ENCODE measurements at places on chromosomes 3 and 15. TPM values are rescaled to one million over a fixed set of nuclear protein-coding genes. Genes with fewer than 3 reads are reported as not detected.
A peak's percentile ranks its signal among the peaks of the same experiment; 100 is the strongest.

Gene GOLGA6A
- total RNA-seq, result not detected

Gene CFAP100
- total RNA-seq, result not detected

Gene NMD3
- total RNA-seq, result 85.9 TPM

Gene TMEM158
- total RNA-seq, result 160 TPM

Gene RYR3
- under 0.01 TPM for total RNA-seq

Gene KLF15
- 0.59 TPM for total RNA-seq

Gene GMNC
- not detected for total RNA-seq

Gene DNAH12
- 1.6 TPM for total RNA-seq

Gene EPHA3
- 0.20 TPM for total RNA-seq

Gene CNTN4
- not detected for total RNA-seq

Gene WDR82
- 54.7 TPM for total RNA-seq

Gene TRMT10C
- total RNA-seq, result 48.3 TPM

Gene ULK3
- total RNA-seq, result 15.1 TPM

Gene SCAANT1
- total RNA-seq, result not detected

DNA sequence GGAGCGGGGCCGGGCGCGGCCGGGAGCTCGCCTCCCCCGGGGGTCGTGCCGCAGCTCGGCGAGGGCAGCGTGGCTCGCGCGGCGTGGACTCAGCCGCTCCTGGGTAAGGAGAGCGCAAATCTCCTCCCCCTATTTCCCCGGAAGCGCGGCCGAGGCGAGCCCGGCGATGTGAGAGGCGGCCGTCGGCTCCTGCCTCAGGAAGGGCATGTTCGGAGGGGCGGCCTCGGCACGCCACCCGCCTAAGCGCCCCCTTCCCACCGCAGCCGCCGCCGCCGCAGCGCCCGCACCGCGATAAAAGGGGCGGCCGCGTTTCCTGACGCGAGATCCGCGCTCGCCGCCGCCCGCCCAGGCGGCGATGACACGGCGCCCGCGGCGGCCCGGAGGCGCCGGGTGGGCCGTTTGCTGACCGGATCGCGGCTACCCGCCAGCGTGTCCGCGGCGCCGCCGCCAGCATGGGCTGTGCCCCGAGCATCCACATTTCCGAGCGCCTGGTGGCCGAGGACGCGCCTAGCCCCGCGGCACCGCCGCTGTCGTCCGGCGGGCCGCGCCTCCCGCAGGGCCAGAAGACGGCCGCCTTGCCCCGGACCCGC, at the start of gene PDE8A:
PDE8A (plus strand) TSS at position 146 of the 590 bp plus-strand sequence; CDS start at position 453, 307 bp downstream.
- peak; percentile 59 for DNase-seq

GRCh38 chr15:80695911-80696661, 976 bp downstream of the ABHD17C start:
- peak; percentile 41 for DNase-seq

DNA sequence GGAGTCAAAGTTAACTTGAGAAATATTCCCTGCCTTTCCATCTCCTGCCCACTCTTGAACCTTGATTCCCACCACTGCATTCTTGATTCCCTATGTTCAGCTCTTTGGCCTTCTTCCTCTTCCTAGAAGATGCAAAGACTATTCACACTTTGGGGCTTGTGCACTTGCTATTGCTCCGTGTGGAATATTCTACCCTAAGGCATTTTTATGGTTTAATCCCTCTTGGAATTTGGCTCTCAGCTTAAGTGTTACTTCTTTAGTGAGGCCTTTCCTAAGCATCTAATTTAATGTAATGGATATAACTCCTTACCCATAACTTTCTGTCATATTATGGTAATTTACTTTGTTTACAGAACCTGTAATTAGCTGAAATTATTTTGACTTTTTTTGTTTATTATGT, 318.9 kb upstream of the COL8A1 start:
- DNase-seq, result peak; percentile 49

DNA sequence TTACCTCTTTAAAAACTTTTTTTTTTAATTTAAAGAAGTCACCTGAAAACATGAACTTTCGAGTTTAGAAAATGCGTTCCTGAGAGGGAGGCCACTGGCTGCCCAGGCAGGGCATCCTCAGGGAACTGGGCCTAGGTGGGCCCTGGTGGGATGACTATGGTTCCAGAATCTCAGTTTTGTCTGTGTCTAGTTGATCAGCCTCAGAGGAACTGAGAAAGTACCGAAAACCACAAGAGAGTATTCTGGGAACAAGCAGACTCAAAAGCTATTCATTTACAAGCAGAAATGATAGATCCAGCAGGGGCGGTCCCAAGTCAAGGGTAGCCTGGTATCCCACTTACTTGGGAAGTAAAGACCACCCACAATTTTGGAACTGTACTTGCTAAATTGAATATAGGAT, 10.5 kb downstream of the WWTR1 start:
- no peak for DNase-seq

DNA sequence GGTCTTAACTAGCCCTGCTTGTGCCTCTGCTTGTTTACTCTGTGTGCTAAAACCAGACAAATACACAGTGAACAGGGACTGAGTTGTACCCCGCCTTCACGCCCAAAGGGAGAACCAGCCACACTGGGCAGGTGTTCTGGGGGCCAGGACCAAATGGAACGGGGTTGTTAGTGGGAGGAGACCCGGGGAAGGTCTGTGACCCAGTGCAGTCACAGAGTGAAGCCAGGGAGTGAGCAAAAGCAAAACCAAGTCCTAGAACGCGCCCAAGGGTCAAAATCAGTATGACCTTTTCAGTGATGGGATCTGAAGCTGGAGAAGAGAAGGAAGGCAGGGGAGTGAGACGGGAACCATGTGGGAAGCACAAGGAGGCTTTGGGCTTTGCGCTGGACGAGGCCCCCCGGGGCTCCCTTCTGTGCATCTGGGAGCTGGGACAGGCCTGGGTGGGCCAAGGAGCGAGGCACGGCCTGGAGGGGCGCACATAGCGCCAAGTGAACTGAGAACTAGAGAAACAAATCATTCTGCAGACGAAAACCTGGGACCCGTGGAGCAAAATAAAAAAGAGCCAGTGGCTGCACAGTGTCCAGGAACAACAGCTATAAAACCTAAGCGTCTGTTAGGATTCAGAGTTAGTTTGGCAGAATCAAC, 78.3 kb upstream of the ALDH1A3 start:
- no peak for DNase-seq

DNA sequence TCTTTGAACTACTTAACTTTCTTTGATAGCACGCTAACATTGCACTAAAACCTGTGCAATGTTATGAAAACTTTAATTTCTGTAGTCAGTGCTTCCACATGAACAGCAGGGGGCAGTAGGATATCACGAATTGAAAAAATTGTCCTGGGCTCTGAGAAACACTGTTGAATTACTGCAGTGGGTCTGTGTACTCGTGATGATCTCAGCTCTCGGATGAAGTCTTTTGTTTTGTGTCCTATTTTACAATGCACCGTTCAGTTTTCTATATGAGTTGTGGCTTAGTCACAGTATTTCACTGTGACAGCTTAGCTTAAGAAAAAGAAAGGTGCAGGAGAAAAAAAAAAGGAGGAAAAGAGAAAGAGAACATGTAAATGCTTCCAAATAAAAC, 141.3 kb upstream of the CCDC54 start:
- peak; percentile 85 for DNase-seq

DNA sequence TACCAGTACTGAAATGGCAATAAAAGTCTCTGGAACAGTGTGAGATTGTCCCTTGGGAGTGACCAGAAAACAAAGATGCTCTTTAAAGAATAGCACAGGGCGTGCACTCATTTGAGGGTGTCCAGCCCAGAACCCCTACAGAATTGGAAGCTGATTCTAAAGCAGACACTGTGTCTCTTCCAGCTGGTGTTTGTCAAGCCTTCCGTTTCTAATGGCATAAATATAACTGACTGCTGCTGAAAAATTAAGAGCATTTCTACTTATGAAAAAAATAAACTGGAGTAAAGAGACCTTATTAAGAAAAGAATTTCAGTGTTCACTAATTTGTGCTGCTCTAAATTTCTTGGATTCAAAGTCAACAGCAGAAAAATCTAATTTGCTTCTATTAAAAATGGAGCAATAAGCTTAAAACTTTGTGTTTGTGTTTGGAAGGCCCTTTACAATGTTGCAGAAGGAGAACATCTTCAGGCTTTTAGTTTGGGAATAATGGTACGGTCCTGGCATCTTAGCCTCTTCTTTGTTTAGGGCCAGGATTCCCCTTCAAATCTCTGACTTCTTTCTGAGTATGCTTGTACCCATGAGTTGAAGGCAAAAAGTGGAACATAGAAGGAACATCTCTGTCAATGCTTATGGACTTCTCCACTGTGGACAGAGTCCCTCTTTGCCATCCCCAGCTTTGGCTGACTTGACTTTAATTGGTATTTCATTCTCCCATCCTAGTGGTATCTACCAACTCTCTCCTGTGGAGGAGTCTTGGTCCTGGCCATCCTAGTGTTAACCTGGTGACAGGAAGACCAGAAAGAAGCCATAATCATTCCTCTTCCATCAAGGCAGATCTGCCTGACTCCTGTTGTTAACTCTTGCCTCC, 65.9 kb downstream of the THSD4 start:
- no peak for DNase-seq

GRCh38 chr3:154428286-154429206, 1.4 kb downstream of the GPR149 start:
- DNase-seq, result no peak

GRCh38 chr15:70036585-70037291, 61.0 kb downstream of the TLE3 start:
- DNase-seq, result no peak

DNA sequence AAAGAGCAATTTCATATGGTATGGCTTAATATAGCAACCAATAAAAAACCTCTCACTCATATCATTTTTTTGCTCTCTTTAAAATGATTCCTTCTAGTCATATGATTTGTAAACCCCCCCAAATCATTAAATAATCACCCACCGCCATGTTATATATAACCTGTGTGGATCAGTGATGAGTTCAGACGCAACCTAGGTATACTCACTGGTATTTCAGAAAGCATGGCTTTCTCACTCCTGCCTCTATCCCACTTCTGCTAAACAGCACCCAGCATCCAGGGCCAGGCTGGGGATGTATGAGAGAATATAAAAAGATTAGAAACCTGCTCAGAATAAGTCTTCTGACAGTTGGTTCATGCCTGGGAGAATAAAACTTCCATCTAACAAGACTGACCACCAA, 172.3 kb upstream of the PRICKLE2 start:
- no peak for DNase-seq

- no peak for DNase-seq
Measured at GRCh38 chr3:121835465-121835801, 424 bp downstream of the EAF2 start.

GRCh38 chr3:170603770-170604510, 18.1 kb upstream of the SLC7A14 start:
- peak; percentile 24 for DNase-seq

- no peak for DNase-seq
Measured at GRCh38 chr3:94071713-94072284, 8.9 kb downstream of the NSUN3 start.

GRCh38 chr3:128483657-128484403, 9.2 kb downstream of the GATA2 start:
- DNase-seq, result no peak

DNA sequence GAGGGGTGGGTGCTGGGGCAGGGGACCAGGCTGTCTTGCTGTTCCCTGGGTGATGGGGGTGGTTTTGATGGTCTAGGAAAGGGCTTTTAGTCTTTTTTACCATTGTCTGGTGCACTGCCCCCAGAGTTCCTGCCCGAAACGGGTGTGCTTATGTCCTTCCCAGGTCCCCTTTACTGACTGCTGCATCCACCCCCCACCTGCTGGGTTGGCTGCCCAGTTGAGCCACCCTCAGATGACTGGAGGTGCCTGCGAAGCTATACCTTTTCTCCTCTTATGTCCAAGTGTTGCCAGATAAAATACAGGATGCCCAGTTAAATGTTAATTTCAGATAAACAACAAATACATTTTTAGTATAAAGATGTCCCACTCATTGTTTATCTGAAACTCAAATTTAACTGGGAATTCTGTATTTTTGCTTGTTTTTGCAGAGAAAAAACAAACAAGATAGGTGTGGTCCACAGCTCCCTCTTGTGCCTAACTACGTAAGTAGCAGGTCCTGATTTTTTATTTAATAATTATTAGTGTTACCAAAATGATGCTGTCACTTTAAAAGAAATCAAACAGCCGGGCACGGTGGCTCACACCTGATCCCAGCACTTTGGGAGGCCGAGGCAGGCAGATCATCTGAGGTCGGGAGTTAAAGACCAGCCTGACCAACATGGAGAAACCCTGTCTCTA, 6.1 kb upstream of the RPP14 start:
- peak; percentile 41 for DNase-seq

GRCh38 chr3:138938056-138938876, 8.7 kb downstream of the FOXL2 start:
- no peak for DNase-seq

DNA sequence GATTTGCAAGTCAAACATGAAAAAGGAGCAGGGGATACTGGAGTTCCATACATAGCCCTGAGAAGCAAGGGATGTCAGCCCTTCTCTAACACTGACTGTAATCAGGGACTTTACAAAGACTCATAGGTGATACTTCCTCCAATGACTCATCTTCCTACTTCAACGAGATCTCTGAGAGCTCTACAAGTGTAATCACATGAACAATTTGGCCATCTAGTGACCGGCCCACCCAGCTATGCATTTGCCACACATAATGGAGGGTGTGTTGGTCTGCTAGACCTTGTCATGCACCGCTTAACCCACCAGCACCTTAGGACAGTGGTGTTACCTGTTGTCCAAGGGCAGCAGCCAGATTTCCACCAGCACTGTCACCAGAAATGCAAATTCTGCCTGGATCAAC, 75.3 kb downstream of the NCEH1 start:
- DNase-seq, result peak; percentile 65

DNA sequence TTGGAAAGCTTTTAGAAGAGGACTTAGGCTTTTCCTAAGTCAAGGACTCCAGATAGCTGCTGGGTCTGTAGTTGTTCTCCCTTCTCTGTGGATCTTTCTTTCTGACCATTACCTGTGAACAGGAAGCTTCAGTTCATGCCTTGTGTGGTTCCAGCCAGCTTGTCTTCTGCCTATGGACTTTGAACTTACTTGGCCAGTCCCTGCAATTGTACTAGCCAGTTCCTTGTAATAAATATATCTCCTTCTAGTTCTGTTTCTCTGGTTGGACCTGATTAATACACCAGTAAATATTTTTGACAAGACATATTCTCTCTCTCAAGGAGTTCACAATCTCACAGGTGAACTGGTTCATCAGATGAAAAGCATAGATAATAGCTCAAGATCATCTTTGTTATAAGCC, 341.3 kb upstream of the DPPA4 start:
- no peak for DNase-seq

DNA sequence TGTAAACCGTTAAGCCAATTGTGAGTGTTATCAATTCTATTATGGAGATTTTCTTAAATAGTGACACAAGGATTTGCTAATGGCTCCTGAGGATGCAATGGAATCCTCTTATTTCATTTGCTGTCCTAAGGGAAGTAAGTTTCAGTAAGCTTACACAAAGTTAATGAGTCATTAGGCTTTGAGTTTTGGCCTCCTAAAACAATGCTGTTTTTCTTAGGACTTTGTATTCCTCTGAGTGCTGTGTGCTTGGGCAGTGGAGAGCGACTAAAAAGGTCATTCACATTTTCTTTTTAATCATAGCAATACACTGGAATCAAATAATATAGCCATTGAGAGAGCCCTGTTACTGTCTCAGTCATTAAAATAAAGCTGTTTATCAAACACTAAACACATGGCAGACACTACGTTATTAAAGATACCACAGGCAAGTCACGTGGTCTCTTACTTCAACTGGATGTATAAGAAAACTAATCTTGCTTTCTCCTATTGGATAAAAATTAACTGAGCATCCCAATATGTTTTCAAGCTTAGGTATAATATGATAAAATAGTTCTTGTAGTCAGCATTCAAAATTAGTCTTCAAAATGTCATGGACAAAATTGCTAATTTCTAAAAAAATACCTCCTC, 290.8 kb downstream of the NLGN1 start:
- DNase-seq, result no peak

- DNase-seq, result peak; percentile 43
Measured at GRCh38 chr3:194187233-194187944, 51.4 kb downstream of the HES1 start.

GRCh38 chr15:36676211-36676610, 96.8 kb downstream of the CDIN1 start:
- no peak for DNase-seq

All from RPMI7951 (cell line).